Pons (tissue), 1 donor: ENCODE measurements at places on chromosomes 7 and 10.

DNA sequence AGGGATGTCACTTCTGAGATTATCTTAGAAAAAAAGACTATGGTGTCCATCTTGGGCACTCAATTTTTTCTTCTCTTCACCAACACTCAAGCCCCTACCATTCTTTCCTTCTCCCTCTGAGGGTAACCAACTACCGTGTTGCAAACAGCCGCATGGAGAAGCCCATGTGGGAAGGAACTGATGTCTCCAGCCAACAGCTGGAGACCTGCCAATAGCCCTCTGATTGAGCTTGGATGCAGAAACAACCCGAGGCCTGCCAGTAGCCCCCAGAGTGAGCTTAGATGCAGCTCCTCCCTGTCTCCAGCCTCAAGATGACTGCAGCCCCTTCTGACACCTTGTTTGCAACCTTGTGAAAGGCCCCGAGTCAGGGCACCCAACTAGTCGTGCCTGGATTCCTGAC, 36.4 kb upstream of the CHCHD3 start:
- DNase-seq: no peak

- DNase-seq: peak; percentile 32
Observed at GRCh38 chr7:29588900-29589696, 25.5 kb downstream of the PRR15 start.

DNA sequence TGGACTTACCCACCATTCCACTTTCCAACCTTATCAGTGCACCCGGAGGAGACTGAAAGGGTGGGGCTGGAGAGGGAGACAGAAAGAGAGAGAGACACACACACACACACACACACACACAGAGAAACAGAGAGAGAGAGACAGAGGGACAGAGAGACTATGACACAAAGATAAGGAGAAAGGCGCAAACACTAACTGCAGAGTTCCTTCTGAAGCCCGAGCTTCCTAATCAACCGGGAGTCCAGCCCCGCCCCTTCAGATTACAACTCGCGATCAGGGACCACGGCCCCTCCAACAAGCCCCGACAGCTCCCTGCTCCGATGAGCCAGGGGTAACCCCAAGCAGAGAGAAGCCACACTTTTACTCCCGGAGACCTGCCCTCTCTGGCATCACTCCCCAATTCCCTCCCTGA, 499 bp downstream of the GAL3ST4 start:
- DNase-seq: no peak

DNA sequence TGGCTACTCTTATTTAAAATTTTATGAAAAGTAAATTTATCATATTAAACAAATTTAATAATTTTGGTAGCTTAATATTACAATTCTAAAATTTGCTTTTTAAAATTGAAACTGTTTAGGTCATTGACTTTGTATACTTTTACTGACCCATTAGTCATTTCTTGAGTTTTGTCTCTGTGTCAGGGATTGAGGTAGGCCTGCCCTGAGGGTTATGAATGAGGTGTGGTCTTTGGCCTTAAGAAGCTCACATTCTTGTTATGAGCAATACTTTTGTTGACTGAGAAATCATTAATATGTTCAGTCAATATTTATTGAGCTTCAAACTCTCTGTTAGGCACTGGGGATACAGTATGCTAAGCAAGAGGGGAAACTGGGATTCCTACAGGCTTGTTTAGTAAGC, 47.0 kb upstream of the RPA3 start:
- DNase-seq: no peak

DNA sequence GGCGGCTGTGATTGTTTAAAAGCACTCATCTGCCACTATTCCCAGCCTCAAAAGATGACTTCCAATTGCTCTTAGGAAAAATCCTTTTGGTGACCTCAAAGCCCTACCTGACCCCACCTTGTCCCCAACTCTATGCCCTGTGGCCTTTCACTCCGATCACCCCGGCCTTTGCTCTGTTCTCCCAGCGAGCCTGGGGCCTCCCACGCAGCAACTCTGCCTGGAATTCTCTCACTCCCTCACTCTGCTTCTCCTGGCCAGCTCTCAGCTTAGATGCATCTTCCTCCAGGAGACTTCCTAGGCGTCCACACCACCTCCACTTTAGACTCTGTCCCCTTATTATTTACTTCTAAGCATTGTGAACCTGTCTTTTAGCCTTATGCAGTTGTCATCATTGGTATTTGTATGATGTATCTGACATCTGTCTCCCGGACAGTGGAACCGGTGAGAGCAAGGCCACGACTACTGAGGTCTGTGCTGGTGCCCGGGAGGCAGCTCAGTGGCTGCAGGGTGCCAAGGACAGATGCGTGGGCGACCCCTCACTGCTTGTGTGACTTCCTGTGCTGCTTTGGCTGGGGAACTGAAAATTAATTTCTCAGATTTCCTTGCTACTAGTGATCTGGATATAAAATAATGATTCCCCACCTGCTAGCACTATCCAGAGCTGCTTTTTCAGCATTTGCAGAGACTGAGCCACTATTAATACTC, 63.0 kb downstream of the PIP4K2A start:
- no peak for DNase-seq

GRCh38 chr7:8391353-8392062, 41.9 kb upstream of the NXPH1 start:
- no peak for DNase-seq

- DNase-seq: no peak
Observed at GRCh38 chr7:7201578-7202374, 19.4 kb downstream of the C1GALT1 start.

DNA sequence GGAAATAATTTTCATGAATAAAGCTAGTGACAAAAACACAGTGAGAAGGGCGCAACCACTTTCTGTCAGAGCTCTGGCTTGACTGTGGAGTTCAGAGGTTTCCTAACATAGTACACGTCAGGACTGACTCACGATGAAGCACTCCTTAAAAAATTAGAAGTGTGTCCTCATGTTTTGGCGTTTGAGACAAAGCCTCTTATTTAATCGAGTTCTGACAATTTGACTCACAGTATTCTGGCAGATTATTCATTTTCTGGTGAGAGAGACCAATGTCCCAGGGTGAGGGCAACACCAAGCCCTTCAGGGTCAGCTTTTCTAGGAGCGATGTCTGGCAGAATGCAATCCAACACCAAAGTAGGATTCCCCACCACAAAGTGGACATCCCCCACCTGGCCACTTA, 108.7 kb downstream of the DIP2C start:
- DNase-seq: peak; percentile 22

DNA sequence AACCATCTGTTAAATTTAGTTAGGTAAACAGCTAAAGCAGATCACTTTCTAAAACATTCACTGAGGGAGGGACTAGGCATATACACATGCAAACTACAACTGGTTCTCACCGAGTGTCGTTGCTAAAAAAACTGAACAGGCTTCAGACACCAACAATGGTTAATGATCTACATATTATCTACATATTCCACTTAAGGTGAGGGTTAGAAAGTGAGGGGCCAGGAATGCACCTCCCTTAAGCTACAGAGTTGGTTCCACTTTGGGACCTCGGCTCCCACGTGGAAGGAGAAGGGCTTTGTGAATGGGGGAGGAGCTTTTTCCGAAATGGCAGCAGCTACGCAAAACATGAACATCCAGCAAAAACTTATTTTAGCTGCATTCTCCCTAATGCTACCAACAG, 5.8 kb downstream of the CTBP2 start:
- peak; percentile 51 for DNase-seq

- DNase-seq: no peak
Observed at GRCh38 chr10:103800789-103801540, 54.4 kb downstream of the SH3PXD2A start.

DNA sequence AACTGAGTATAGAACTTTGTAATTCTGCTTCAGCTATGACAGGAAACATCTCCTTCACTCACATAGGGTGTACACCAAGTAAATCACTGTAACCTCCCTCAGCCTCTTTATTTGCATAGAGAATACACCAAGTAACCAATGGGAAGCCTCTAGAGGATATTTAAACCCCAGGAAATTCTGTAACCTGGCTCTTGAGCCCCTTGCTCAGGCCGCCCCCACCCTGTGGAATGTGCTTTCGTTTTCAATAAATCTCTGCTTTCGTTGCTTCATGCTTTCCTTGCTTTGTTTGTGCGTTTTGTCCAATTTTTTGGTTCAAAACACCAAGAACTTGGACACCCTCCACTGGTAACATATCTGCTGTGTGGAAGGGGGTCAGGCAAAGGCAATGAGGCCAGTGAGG, 60.2 kb downstream of the CLRN3 start:
- DNase-seq: no peak

- no peak for DNase-seq
Observed at GRCh38 chr7:31462636-31463035, 51.3 kb upstream of the ITPRID1 start.

- no peak for DNase-seq
Observed at GRCh38 chr7:47702080-47702479, 120.2 kb upstream of the TNS3 start.

GRCh38 chr10:119207713-119208552, 562 bp downstream of the GRK5 start:
- DNase-seq: peak; percentile 57

DNA sequence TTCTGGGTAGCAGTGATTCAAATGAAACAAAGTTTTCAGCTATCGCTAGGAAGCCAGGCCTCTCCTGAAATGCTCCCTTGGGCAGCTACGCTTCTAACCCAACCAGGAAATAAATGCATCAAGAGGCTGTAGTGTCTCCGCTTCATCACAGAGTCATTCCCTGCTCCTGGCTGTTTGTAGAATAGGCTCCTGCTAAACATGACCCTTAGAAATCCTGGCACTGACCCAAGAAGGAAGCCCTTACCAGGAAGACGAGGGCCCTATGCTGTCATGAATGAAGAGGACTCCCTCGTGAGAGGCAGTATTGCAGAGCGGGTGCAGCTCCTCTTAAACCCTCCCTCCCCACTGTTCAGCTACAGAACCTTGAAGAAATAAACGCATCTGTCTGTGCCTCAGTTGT, 48.3 kb downstream of the NOD1 start:
- peak; percentile 57 for DNase-seq

- peak; percentile 32 for DNase-seq
Observed at GRCh38 chr7:38907066-38907465, 1.9 kb downstream of the VPS41 start.

DNA sequence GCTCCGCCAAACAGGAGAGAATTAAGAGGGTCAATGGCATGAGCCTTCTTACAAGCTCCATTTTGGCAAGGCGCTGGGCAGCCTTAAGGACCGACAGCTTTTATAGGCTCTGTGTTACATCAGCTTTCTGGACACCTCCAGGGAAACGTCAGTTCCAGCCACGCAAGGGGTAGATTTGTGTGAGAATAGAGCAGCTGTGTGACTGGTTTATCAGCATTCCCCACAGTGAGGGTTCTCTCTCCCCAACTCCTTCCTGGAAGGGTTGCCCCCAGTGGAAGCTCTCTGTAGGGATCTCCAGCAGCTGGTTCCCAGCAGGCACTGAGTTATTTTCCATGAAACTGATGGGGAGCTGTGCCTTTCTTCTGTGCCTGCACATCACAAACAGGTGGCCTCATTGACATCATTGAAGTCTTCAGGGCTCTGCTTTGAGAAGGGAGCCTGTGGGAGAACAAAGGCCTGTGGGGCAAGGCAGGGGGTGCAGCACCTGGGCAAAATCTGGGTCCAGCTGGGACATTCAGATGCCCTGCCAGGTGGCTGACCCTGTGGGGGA, at the start of gene CUZD1:
TSS of gene CUZD1 (minus strand) at position 75 of the 550 bp plus-strand sequence. CDS start at position 61, 14 bp downstream.
- DNase-seq: no peak

DNA sequence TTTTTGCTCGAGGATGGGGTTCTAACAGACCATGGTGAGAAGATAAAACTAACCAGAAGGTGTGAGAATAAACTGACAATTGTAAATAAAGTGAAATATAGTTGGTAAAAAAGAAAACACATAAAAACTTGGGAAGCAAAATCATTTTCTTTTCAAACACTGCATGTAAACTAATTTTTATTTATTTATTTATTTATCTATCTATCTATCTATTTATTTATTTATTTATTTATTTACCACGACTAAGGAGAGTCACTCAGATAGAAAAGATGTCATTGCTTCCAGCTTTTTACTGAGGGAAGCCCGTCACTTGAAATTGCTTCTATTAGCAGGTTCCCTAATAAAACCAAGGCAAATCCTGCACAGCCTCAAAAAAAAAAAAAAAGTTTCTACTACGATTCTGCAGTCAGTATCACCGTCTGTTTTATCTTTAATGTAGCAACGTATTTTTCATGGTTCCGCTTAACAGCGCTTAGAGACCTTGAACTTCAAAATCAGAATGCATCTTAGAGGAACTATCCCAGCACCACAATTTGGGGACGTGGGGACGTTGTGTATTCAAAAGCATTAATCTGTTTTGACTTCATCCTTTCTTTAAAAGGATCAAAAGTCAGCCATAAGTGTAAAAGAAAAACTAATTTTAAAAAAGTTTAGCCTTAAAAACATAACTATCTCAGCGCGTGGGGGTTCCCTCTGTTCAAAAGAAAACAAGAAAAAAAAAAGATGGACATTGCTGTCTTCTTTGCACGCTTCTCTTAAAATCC, 33.3 kb upstream of the EBLN1 start:
- DNase-seq: peak; percentile 68

DNA sequence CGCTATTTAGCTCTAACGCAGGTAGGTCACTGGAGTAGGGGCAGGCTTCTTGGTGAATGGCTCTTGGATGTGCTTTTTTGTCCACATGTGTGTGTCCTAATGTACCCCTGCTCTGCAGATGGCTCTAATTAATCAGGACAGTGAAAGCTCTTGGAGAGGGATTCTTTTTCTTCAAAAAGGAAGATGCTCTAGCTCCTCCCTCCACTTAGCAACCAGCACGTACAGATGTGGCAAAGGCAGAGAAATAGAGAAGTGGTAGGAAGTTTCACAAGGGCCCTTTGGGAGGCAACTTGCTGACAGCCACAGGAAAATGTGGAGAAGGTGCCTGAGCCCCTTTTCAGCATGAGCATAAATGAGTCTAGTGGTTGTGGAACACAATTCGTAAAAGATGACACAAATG, 221.7 kb downstream of the PLXNA4 start:
- no peak for DNase-seq

DNA sequence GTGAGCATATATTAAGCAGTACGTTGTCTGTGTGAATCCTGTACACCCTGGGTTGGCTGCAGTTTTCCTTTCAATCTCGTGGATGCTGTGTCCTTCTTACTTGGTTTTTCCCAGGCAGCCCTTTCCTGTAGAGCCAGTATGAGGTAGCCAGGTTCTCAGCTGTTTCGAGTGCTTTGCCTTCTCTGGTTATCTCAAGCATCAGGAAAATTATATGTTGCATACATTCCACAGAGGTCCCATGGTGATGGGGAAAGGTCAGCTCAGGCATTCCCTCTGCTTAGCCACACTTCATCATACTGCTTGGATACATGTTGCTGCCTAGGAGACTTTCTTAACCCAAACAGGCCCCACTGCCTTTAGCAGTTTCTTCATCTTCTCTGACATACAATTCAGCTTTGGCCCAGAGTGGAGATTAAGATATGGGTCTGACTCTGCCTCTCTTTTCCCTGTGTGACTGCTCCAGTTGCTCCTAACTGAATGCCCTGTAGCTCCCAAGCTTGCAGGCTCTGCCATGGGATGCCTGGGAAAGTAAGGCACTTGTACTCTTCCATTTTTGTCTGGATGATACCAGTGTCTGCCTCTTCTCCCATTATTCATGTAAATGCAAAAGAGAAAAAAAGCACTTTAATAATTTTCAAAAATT, 11.3 kb downstream of the GNAI1 start:
- DNase-seq: no peak
